ENCODE measurements at places on chromosomes 3 and 15.

- no peak for DNase-seq
Measured at GRCh38 chr3:197041875-197042488, 12.4 kb upstream of the MELTF start.

DNA sequence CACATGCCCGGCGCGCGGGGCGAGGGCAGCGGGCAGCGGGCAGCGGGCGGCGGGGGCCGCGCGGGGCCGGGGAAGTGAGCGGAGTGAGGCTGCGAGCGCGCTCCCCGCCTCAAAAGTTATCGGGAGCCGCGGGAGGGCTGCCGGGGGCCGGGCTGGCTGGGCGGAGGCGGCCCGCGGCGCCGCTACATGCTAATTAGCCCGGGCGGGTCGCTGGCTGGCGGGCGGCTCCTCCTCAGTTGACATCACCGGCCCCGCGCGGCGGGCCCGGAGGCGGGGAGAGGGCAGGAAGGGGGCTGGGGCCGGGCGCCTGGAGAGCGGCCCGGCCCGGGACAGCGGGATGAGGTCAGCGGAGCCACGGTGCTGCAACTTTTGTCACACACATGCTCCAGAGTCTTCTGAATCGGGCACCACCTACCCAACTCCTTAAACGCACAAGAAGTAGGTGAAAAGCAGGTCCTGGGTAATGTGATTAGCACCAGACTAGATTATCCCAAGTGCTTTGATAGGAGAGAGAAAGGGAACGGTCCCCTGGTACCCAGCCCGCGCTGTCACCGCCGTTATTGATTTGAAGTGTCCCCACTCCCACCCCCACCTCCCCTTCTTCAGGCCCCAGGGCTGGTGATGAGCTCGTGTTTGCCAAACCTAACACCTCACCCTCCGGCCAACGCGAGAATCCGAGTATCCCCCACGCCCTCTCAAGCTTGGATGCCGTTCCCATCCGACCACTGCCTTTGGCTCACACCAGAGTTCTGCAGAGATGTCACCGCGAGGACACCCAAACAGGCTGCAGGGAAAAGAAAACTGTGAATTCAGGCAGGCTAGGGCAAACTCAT lies at the start of gene HEG1:
Gene HEG1 (minus strand): TSS at position 85 of the 833 bp plus-strand sequence. CDS start 107 bp downstream, outside the sequence.
- peak; percentile 80 for DNase-seq

GRCh38 chr15:92661956-92662355 lies 6.4 kb upstream of the FAM174B start:
- no peak for DNase-seq

- no peak for DNase-seq
Measured at GRCh38 chr3:114903213-114903612, 243.9 kb downstream of the ZBTB20 start.

- no peak for DNase-seq
Measured at GRCh38 chr3:126034481-126035361, 49.2 kb downstream of the SLC41A3 start.

- DNase-seq = no peak
Measured at GRCh38 chr3:131394400-131394799, 12.8 kb downstream of the NUDT16 start.

- DNase-seq = peak; percentile 69
Measured at GRCh38 chr15:28125673-28126651, 26.8 kb upstream of the OCA2 start.

DNA sequence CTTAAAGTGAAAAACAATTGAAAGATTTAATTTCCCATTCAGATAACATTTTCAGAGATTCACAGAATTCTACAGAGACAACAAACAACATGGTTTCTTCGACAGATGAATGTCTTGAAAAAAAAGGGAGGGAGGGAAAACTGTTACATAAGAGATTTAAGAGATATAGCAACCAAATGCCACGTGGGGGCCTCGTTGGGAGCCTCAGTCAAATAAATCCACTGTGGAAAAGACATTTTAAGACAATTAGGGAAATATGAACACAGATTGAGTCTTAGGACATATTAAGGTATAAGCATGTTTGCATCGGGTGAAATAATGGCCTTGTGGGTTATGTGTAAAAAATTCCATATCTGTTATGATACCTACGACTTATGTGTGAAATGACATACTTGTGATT lies 5.0 kb upstream of the PRRT3 start:
- no peak for DNase-seq

- DNase-seq = no peak
Measured at GRCh38 chr3:193342551-193342950, 36.0 kb downstream of the ATP13A5 start.

DNA sequence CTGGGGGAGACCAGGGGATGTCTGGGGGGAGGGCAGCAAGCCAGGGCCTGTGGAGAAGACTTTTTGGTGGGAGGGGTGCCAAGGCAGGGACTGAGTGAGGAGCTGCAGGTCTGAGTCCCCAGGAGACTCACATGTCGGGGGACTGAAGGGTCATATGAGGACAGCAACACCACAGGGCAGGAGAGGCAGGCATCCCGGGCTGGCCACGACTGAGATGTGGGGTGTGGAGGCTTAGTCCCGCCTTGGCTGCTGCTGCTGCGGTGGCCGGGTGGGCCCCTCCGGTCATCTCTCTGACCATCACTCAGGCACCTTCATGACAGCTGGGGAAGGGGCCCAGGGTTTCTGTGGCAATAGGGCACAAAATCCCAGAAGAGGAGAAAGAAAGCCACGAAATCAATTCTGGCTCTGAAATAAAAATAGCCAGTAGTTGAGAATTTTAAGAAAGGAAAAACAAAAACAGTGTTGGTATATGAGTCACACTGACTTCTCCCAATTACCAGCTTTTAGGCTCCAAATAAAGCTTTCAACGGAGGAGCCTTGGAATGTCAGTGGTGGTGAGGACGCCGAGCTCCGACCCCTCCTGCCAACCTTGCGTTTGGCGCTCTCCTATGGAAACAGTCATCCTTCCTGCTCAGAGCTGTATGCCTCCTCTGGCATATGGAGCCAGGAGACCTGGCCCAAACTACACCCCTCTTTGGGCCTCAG lies 52.9 kb upstream of the ITGA11 start:
- no peak for DNase-seq

DNA sequence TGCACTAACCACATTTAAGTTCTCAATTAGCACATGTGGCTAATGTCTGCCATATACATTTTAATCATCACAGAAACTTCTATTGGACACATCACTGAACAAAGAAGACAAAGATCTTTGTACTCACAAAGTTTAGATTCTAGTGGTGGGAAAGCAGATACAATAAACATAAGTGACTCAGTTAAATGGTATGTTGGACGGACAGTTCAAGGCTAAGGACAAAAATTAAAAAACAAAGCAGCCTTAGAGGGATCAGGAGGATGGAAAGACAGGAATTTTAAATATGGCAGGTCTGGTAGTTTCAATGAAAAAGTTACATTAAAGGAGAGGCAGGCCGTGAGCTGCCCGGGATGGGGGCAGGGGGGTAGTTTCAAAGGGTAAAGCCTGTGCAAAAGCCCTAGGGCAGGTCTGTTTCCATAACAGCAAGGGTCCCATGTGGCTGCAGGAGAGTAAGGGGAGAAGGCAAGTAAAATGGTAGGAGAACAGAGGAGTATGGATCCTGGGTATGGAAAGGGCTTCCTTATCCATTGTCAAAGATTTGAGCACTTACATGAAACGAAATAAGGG lies 220.7 kb downstream of the FHIT start:
- no peak for DNase-seq
